ENCODE measurements at places on chromosomes 5 and 9.

DNA sequence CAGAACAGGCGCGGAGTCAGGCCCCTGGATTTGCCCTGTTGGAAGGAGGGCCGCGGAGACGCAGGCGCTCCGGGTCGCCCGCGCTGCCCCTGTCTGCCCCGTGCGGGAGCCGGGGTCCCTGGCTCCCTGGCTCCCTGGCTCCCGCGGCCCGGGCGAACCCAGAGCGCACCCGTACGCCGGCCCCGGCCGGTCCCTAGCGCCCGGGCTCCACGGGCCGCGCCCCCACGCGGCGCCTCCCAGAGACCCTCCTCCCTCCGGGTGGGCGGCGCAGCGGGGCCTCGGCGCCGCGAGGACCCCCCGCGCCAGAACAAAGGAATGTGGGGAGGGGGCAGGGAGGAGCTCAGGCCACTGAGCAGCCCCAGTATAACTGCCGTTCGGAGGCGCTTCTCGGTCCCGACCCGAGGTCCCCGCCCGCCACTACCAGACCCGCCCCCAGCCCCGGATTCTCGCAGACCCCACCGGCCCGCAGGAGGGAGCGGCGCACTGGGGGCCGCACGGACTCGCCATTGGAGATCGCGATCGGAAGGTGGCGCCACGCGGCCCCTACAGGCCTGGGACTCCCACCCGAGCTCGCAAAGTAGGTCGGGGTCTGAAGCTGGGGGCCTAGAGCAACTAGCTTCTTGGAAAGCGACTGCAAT is 2.4 kb downstream of the NFIL3 start:
- peak; percentile 49 for DNase-seq

- DNase-seq = no peak
These were observed 63.5 kb downstream of the GALNT12 start for GRCh38 chr9:98870782-98871557.

DNA sequence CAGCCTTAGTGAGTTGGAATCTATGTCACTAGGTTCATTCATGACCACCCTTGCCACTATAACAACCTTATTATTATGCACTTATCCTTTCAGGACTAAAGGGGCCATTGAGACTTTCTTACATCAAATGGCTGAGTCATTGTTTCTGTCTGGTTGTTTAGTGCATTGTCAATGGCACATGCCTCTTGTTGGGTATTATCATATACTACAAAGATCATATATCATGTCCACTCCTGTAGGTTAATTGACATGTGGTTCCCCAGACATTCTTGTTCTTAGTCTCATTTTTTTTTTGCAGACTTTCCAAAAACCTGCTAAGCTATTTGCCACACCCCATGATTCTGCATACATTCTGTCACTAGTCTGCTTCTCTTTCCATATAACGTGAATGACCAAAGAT is 66.7 kb upstream of the PRDM9 start:
- DNase-seq = no peak

DNA sequence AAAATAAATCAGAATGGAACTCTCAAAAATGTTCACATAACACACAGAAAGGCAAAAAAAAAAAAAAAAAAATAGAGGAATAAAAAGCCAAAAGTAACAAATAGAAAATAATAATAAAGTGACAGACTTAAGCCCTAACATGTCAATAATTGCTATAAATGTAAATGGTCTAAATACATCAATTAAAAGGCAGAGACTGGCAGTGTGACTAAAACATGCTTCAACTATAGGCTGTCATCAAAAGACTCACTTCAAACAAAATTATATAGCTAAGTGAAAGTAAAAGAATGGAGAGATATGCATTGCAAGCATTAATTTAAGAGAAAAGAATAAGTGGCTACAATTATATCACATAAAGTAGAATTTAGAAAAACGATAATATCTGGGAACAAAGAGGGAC is 114.2 kb downstream of the PHF2 start:
- no peak for DNase-seq

GRCh38 chr5:176780176-176781053 is 29.9 kb upstream of the UNC5A start:
- DNase-seq = no peak

GRCh38 chr9:26054600-26055520 is 376.6 kb upstream of the TUSC1 start:
- peak; percentile 8 for DNase-seq

DNA sequence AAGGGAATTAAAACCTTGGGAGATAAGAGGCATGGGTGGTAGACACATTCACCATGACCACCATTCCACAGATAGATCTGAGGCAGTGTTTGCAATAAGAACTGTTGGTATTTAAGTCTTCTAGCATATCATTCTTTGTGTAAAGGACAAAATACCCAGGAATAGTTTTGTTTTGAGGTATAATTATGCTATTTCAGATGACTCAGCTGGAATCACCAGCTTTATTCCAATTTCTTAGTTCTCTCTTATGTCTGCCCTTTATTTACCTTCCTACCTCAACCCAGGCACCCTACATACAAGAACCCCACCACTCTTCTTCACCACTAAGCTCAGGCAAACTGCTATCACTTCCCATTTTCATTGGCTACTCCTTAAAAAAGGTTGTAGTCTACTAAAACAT is 94.7 kb upstream of the TRIO start:
- no peak for DNase-seq

DNA sequence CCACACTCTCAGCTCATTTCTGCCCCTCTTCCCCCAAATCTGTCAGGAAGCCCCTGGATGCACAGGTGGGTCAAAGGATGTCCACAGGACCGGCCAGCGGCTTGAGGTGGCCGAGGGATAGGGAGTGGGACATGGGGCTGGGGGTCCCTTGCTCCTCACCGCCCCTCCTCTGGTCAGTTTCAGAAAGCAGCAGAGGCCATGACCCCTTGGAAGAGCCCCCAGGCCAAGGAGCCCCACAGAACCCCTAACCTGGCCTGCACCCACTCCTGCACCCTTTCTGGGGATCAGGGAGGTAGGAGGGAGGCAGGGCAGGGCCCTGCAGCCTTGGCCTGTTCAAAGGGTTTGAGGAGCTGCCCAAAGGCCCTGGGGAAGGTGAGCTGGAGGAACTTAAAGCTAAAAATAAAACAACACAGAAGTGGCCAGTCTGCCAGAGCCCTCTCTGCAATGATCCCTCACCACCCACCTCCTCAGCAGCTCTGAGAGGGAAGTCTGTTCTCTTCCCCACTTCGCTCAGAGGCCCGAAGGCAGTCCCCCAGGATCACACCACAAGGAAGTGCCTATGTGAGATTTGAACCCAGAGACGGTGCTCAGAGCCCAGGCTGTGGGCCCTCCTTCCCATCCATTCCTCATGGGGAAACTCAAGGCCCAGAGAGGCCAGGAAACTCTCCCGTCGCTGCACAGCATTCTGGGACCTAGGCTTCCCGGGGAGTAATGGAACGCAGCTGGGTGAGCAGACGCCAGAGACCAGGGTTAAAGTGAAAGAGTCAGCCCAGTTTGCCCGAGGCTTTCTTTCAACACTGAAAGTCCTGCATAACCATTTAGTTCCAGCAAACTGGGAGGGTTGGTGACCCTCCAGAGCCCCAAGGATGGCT is 910 bp downstream of the ENG start:
- DNase-seq = peak; percentile 48

GRCh38 chr9:89807101-89807395 is 202.2 kb downstream of the GADD45G start:
- no peak for DNase-seq

- no peak for DNase-seq
These were observed 22.0 kb downstream of the KCTD16 start for GRCh38 chr5:144192661-144193060.

DNA sequence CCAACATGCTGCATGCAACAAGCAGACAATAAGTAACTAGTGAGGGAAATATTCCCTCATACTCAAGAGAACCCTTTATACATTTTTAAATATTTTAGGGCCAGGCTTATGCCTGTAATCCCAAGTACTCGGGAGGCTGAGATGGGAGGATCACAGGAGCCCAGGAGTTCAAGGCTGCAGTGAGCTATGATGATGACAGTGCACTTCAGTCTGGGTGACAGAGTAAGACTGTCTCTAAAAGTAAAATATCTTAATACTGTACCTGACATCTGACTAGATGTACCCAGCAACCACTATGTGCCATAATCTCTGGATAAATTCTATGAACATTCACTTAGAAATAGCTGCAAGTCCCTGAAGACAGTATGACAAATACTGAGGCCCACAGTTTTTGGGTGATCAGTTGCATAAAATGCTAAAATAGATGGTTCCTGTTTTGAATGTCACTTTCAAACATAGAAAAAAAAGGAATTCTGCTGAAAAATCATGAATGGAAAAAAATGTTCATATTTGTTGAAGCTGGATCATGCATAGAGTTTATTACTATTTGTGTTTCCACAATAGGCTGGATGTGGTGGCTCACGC is 2.0 kb upstream of the C5orf15 start:
- DNase-seq = no peak

- DNase-seq = no peak
These were observed 522.2 kb downstream of the ACTL7B start for GRCh38 chr9:108333530-108333983.

DNA sequence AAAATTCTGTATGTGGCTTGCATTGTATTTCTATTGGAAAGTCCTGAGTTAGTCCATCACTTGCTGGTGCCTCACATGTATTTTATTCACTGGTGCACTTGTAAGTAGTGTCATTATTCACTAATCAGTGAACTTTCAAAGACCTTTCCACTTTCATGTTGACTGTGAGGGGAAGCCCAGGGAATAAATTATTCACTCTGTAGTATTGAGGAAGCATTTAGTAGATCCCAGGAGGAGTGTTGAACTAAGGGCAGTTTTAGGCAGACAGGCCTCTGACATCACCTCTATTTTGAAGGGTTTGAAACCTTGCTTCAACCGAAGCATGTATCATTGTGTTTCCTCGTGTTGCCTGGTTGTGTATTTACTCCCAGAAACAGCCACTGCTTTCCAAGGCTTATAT is 705.4 kb upstream of the RIOK2 start:
- no peak for DNase-seq

GRCh38 chr5:60365001-60365400 is 335.0 kb downstream of the DEPDC1B start:
- peak; percentile 5 for DNase-seq

DNA sequence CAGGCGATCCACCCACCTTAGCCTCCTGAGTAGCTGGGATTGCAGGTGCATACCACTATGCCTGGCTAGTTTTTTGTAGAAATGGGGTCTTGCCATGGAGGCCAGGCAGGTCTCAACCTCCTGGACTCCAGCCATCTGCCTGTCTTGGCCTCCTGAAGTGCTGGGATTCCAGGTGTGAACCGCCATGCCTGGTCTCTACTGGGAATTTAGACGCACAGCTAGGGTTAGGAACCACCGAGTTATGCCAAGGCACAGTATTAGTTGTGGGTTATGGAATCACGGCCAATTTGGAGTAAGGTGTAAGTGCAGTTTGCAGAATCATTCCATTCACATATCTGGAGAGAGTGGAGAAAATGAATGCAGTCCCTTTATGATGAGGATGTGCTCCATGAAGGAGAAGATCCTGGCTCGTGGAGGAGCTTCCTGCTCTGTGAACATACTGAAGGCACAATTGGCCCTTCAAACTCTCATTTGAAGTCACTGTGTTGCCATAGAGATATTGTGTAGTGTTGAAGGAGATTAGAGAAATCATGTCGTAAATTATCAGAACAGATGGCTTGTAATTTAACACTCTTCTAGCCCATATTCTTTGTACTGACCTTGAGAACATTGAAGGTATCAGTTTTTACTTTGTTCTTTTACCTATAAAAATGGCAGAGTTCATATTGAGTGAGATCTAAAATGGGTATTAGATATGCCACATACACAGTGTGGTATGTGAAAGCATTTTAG is 18.8 kb downstream of the TRIO start:
- no peak for DNase-seq
